Fibroblast of skin of abdomen (primary cell): ENCODE measurements at places on chromosomes 7 and 10.

DNA sequence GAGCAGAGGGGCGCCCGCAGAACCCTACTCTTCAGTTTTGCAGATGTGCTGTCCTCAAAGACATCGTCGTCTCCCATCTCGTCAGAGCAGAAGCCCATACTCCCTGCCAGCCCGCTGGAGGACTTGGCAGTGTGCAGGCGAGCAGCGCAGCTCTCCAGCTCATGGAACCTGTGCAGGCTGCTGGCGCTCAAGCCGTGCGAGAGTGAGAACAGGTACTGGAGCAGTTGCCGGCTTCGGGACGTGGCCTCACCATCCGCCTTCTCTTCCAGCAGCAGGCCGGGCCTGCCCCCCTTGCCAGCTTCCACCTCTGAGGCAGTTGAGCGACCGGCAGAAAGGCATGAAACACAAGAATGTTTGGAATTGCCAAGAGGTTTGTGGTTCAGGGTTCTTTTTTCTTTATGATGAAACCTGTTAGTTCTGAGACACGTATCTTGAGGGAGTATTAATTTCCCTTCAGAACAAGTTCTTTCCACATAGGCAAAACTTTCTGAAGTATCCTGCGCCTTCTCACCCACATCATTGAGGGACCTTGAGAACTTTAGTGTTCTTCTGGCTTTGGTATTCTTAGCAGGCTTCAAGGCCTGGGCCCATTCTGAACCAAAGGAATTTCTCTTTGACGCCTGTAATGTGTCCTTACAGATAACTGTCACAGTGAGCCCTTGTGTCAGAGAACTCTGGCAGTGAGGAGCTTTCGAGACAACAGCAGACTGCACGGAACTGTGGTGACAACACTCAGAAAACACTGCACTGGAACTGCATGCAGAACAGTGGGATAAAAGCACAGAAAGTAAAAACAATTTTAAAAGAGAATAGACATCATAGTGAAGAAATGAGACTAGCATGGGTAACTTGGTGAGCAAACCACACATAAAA is 89.5 kb downstream of the ALOX5 start:
- DNase-seq = peak; percentile 5

- no peak for DNase-seq
These were observed 28.9 kb downstream of the AMZ1 start for GRCh38 chr7:2716906-2717292.

GRCh38 chr10:89639326-89639725 is 5.7 kb downstream of the PANK1 start:
- no peak for DNase-seq

- DNase-seq = peak; percentile 91
These were observed at the start of gene MAP3K8 for GRCh38 chr10:30433730-30434272. Gene MAP3K8 (plus strand): TSS chr10:30434184. CDS start chr10:30438939, 4,755 bp downstream.

GRCh38 chr7:90532231-90532929 is 62.9 kb downstream of the PTTG1IP2 start:
- no peak for DNase-seq

DNA sequence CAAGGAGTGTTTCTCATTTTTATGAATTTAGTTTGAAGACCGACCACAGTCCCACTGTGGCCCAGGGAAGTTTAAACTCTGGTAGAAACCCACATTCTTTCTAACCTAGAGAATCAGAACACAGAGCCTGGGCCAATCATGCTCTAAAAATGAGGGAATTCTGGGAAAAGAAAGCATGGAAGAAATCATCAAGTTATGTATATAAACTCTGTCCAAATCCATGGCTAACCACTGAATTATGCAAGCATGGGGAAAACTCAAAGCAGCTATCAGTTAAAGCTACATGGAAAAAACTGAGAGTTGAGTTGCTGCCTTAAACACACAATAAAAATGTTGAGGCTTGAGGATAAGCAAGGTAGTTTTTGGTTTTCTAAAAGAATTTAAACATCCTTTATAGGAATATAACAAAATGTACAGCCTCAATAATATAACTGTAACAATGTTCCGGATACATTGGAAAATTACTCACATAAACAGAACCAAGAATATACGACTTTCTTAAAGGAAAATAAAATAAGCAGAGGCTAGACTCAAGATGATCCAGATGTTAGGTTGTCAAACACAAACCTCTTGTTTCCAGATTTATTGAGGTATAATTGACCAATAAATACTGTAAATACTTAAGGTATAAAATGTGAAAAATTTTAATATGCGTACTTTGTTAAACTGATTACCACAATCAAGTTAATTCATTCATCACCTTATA is 311.2 kb upstream of the GNAI1 start:
- DNase-seq = peak; percentile 57

DNA sequence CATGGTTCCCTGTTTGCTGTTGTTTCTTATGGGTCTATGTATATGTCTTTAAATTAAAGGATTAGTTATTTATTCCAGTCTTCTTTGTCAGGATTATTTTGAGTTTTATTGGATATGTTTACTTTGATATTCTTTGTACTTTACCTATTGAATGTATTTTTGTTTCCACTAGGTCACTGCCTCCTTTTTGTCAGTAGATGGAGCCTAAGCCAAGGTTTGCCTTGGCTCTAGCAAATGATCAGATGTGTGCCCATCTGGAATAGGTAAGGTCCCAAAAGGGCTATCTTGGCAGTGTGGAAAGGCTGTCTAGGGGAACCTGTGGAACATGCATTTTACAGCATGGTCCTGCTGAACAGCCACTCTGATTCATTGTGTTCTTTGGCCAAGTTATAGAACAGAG is 337.3 kb upstream of the GHITM start:
- no peak for DNase-seq

GRCh38 chr7:42350801-42351200 is 113.8 kb upstream of the GLI3 start:
- peak; percentile 85 for DNase-seq

- no peak for DNase-seq
These were observed 29.3 kb downstream of the MYL10 start for GRCh38 chr7:101599787-101600186.

DNA sequence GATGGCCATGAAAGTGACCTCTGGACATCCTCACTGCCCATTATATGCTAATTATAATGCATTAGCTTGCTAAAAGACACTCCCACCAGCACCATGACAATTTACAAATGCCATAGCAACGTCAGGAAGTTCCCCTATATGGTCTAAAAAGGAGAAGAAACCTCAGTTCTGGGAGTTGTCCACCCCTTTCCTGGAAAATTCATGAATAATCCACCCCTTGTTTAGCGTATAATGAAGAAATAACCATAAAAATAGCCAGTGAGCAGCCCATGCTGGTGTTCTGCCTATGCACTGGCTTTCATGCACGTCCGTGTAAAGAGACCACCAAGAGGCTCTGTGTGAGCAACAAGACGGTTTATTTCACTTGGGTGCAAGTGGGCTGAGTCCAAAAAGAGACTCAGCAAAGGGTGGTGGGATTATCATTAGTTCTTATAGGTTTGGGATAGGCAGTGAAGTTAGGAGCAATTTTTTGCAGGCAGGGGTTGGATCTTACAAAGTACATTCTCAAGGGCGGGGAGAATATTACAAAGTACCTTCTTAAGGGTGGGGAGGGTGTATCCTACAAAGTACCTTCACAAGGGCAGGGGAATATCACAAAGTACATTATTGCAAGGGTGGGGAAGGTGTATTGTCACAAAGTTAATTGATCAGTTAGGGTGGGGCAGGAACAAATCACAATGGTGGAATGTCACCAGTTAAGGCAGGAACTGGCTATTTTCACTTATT is 45.6 kb downstream of the LBX1 start:
- no peak for DNase-seq

DNA sequence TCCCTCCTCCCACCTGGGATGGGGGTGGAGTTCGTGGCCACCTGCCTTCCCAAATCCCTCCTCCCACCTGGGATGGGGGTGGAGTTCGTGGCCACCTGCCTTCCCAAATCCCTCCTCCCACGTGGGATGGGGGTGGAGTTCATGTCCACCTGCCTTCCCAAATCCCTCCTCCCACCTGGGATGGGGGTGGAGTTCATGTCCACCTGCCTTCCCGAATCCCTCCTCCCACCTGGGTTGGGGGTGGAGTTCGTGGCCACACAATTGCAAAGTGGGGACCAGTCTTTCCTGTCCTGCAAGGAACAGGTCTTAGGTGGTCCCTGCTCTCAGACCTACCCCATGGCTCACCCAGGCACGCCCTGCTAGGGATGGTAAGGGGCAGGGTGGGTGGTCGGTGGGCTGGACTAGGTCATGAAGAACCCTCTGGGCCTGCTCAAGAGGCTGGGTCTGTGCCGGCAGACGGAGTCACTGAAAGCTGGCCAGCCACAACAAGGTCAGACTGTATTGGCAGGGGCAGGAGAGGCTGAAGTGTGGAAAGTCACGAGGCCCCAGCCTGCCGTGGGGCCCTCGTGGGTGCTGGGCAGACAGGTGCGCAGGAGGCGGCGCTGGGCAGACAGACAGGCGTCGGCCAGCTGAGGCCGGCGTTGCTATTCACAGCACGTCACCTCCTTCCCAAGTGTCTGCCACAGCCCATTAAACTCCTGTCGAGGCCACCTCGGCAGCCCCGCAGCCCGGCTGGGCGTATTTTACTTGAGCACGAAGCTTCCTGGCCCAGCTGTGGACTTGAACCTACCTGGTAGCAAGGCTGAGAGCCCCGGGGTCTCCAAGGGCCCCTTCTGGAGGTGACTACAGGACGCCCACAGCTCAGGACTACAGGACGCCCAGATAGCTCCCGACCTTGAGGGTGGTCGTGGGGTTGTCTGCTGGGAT is 4.1 kb downstream of the KNDC1 start:
- DNase-seq = no peak

- peak; percentile 73 for DNase-seq
These were observed 3.7 kb downstream of the AGR2 start for GRCh38 chr7:16801111-16801542.

GRCh38 chr10:124719213-124719851 is 24.8 kb downstream of the FAM53B start:
- peak; percentile 53 for DNase-seq

DNA sequence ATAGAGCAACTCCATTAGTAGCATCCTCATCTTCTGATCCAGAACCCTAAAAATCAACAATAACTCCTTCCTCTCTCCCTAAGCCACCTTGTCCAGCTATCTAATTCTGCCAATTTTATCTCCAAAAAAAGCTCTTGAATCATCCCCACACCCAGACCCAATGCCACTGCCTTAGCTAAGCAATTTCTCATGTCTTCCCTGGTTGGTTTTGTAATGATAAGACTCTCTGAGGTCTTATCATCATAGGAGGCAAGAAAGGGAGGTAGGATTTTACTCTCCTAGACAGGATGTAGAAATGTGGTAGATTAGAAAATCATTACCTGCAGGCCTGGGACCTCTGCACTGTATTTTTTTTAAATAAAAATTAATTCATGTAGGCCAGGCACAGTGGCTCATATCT is 283.5 kb upstream of the NEBL start:
- no peak for DNase-seq

DNA sequence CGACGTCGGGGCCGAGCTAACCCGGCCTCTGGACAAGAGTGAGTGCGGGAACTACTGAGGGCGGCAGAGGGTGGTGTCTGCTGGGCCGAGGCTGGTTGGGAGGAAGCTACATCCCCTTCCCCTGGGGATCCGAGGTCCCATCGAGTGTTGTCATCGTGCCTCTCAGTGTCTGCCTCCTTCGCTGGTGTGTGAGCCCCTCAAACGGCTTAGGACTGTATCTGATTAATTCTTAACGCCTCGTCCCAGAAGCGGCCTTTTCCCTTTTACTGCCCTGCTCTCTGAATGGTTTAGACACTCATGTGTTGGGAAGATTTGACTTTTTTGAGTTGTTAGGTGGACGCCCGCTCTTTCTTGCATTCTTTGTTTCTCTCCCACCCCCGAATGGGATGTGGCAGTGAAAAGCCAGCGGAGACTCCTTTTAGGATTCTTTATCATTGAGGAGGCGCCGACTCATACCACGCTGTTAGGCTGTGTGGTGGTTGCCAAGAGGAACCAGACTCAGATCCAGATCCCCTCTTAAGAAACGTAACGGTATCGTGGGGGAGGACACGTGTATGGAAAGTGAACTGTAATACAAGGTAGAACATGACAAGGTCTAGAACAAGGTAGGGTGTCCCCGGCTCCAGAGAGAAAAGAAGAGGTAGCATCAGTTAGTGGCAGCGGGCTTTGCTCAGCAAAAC is 631 bp downstream of the SUPV3L1 start:
- peak; percentile 2 for DNase-seq
